ENCODE measurements at places on chromosomes 2 and 18.

DNA sequence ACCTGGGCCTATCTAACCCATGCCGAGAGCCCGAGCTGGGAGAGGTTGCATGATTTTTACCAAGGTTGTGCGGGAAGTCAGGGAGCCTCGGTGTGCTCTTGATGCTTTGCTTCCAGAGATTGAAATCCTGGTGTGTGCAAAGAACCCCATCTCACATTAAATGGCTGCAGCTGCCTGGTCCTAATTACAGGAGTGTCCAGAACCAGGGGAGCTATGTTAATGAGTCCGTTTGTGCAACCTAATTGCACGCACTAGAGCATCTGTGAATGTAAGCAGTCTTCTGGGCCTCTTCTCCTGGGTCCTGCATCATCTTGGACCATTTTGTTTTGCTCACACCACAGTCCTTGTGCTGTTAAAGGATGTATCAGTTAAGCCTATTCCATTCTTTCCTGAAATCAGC, 263.8 kb downstream of the AGAP1 start:
- no peak for DNase-seq

DNA sequence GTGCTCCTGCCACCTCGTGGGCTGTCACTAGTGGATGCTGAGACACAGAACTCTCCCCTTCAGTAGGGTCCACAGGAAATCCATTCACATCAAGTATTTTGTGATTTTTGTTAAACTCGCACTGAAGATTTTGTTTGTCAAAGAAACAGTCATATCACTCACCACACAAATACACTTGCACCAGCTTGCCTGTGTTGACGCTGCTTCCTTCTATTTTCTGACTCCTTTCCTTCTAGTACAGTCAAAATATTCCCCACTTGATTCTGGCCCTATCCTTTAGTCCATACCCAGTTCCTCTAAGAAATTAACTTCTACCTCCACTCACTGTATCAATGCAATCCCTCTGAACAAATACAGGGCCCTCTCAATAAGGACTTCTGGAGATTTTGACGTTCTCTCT, 213.2 kb upstream of the ARL4C start:
- no peak for DNase-seq

GRCh38 chr2:24832073-24832461, 38.8 kb downstream of the CENPO start:
- no peak for DNase-seq

GRCh38 chr2:189580658-189581353, at the start of gene SLC40A1:
Gene SLC40A1, minus strand, starts transcription at chr2:189580786. Its CDS starts 326 bp downstream, at chr2:189580460.
- DNase-seq: peak; percentile 51

DNA sequence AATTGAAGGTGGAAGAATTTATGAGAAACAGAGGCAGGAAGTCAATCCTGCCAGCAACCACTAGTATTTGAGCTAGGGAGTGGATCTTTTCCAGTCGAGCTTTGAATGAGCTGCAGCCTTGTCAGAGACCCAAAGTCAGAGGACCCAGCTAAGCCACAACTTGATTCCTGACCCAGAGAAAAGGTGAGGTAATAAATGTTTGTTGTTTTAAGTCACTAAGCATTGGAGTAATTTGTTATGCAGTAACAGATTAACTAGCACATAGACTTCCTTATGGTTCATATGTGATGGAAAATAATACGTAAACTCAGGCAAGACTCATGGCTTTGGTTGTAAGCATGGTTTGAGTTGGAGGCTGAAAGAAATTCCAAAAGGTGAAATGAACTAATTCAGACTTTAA, 21.6 kb downstream of the EFEMP1 start:
- DNase-seq: peak; percentile 44

DNA sequence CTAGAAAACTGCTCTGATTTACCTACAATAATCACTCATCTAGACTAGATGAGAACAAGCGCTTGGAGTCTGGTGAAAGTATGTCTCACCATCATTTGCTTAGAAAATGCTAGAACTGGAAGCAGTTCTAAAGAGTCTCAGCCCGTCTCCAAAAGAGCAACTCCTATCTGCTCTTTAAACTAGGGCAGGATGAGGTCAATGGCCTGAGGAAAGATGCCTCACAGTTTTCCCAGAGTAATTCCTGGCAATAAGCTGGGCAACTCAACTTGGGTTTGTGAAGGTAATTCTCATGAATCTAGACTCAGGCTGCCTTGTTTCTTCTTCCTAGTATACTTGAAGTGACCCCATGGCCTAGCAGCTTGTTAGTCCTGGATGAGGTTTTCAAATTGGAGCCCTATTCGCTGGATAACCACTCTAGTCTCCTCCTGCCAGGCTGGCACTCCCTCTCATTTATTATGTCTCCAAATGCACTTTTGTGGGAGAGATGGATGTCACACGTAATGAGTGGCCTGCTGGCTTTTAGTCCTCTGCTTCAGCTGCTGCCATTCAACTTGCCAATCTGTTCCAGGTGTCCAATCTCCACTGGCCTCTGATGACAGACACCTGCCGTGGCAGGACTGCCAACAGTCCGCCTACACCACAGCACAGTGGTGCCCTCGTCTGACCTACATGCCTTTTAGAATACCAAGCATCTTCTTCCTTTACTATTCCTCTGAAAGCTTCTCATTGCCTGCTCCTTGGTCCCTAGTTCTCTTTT, 80.9 kb downstream of the CABYR start:
- DNase-seq: no peak

- DNase-seq: no peak
Observed at GRCh38 chr2:30807249-30807648, at the start of gene CAPN13. Gene CAPN13, minus strand, starts transcription at chr2:30807446. Its CDS starts 20,121 bp downstream, at chr2:30787325.

GRCh38 chr2:121790276-121790956, 35.0 kb downstream of the TSN start:
- peak; percentile 90 for DNase-seq

Data from choroid plexus epithelial cell (primary cell).